MV-4-11 (cell line): ENCODE measurements at places on chromosomes 1 and 21.
A peak's percentile ranks its signal among the peaks of the same experiment; 100 is the strongest.

DNA sequence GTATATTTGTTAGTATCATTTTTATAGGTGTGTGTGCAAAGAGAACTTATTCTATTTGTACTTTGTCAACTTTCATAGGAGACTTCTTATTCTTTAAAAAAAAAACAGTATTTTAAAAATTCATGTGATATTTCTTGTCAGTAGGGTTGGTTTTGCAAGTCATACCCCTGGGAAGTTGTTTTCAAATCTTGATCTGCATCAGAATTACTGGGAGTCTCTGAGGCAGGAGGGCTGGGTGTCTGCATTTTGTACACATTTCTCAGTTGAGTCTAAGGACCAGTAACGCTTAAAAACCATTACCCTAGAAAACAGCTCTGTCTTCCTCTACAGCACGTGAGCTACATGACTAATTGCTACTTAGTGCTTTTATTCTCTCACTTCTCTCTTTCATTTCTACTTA is 76.0 kb upstream of the CTTNBP2NL start:
- peak; percentile 69 for DNase-seq

GRCh38 chr21:46469275-46469674 is 10.6 kb downstream of the DIP2A start:
- no peak for DNase-seq

DNA sequence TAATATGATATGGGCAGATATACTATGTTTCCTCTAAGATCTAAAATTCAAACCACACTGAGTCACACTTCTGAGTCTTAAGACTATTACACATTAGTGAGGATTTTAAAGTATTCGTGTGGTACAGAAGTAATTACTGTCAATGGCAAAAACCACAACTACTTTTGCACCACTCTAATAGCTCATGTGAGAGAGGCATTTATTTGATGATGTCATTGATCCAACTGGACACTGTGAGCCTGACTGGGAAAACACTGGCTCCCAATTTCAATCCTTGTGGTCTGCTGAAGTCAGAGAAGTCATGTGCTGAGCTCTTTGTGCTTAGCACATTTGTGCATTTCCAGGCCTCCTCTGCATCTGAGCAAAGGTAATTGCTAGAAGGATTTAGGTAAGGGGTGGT is 377.8 kb downstream of the USH2A start:
- DNase-seq: no peak

DNA sequence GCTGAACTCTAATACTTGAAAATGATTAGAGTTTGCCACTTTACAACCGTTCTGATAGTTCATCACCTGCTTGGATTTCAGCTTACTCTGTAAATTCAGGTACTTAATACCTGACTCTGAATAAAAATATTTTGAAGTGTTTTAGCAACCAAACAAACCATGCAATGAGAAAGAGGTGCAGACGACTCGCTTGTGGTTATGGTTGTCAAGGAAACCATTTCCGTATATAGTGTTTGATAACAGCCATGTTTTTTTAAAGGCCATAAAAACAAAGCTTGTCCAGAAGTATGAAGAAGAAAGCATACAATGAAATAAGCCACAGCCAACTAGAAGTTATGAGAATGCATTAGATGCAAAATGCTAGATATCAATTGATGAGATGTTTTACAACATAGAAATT is 167.2 kb upstream of the HMCN1 start:
- peak; percentile 73 for DNase-seq

DNA sequence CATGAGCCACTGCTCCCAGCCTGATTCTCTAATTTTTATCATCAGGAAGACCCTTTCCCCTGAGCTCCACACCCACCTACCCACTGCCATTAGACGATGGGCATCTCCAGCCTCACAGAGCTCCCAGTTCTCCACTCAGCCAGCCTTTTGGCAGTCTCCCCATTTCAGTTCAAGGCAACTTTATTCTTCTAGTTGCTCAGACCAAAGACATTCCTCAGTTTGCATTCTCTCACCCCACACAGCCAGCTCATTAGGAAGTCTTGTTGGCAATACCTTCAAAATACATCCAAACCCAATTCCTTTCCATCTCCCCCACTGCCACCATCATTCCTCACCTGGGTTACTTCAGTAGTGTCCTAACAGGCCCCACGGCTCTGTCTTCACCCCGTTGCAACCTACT is 53.4 kb upstream of the COX20 start:
- DNase-seq: no peak

DNA sequence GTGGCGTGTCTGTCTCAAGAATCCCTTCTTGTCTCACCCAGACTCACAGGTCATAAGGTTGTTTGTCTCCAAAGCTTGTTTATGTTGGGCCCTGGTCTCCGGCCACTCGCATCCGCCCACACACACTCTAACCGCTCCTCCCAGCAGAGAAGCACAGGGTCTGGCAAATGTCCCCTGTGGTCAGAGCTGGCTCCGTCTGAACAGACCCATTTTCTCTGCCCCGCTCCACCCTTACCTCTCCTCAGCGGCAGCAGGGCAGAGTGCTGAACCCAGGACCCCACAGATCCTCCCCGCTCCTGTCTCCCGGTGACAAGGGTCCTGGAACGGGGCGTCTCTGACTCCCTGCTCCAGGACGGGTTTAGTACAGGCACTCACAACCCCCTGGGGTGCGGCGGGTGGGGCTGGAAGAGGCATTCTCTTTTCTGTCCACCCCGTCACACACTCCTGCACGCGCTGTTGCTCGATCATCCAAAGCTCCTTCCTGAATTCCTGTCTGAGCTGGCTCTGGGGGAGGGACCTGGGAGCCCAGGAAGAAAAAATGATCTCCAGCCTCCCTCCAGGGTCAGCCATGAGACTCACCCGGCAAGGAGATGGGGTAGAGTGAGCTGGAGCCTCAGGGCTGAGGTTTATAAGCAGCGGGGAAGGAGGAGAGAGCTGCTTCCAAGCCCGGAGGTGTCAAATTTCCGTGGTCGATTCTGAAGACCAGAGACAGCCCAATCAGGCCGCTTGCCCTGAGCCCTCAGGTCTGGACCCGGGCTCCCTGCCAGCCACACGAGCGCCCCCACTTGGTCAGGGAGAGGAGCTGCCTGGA is at the start of gene S100A13:
Gene S100A13 (minus strand): TSS at position 602 of the 811 bp plus-strand sequence. CDS start 1,033 bp downstream, outside the sequence.
- DNase-seq: no peak

- peak; percentile 25 for DNase-seq
Measured at GRCh38 chr1:64469977-64470664, at the start of gene CACHD1. TSS of gene CACHD1 (plus strand) at chr1:64470129. CDS start at chr1:64470745, 616 bp downstream.

DNA sequence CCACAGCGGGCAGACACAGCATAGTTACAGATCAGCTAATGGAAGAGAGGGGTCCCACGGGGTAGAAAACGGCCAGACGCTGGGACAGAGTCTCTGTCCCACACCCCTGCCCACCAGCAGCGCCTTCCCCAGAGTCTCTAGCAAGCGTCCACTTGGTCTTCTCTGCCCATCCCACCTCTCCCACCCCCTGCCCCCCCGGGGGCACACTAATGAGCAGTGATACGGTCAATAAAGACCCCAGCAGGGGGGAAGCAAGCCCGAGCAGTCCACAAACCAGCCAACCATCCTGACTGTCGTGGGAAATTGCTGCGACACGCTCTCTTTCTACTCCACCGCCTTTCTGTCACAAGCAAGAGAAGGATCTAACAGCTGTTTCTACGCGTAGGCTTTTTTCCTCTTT is 374.7 kb downstream of the NPHP4 start:
- no peak for DNase-seq

DNA sequence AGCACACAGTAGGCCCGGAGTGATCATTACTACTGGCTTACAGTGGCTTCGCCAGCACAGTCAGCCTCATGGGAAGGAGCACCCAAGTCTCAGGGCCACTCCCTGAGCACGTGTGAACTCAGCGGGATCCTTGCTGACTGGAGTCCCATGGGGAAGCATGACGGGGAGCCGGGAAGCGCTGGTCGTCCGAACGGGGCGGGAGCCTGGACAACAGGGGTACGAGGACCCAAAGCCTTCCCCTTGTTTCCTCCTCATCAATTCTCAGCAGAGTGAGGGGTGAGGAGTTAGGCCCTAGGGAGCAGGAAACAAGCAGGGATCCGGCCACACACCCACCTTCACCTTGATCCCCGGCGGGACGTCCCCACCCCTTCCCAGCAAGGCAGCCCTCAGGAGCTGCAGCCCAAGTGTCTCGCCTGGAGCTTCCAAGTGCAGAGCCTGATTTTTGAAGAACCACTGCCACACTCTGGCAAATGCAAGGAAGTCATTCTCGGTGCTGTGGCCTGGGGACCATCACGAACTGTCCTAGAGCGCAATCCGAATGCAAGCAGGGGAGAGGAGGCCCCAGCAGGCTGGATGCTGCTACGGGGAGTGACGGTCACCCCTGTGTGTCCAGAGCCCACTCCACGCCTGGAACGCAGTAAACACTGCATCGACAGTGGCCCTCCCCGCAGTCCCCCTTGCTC is 35.5 kb downstream of the TOMM20 start:
- peak; percentile 52 for DNase-seq

- no peak for DNase-seq
Measured at GRCh38 chr1:209689477-209689876, 14.3 kb downstream of the G0S2 start.

GRCh38 chr1:225919906-225920305 is 4.1 kb downstream of the PYCR2 start:
- DNase-seq: peak; percentile 85

DNA sequence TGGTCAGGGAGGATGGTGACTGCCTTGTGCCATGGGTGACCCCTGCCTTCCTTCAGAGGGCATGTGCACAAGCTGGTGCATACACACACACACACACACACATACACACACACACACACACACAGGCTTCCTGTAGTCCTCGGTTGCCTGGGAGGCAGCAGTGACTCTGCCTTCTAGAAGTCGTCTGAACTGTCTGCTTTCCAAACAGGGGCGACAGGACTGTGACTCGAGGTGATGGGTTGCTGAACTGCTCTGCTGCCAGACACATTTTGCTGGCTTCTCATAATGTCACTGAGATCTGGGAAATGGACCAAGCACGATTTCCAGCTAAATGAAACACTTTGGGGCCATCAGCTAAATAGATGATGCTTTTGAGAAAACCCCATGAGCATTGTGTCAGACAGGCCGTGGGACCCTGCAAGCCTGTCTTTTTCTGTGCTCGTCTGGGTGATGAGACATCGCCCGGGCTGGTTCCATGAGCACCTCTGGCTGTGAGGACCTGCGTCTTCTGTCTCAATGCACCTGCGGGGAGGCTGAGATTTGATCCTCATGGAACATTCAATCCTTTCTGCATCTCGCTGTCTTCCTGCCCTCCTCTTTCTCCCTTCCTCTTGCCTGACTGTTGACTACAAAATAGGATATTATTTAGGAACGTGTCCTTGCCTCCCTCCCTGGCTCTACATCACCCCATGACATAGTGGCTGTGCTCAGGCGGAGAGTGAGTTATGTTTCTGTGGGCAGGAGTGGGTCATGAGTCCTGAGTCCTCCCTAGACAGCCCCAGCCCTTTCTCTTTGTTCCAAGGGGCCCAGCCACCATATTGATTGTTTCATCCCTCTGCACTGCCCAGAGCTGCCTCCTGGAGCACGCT is 436.8 kb downstream of the CAMTA1 start:
- DNase-seq: no peak

DNA sequence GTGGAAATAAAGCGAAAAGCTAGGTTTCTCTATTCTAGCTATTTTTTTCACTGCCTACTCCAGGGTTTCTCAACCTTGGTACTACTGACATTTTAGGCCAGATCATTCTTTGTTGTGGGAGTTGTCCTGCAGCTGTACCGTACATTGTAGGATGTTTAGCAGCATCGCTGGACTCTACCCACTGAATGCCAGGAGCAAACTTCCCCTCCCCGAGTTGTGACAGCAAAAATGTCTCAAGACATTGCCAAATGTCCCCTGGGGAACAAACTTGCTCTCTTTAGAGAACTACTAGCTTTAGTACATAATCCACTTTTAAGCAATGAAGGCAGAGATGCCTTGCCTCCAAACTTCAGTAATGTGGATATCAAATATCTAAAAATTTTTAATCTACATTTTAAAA is 122.8 kb downstream of the PLPPR5 start:
- peak; percentile 5 for DNase-seq

DNA sequence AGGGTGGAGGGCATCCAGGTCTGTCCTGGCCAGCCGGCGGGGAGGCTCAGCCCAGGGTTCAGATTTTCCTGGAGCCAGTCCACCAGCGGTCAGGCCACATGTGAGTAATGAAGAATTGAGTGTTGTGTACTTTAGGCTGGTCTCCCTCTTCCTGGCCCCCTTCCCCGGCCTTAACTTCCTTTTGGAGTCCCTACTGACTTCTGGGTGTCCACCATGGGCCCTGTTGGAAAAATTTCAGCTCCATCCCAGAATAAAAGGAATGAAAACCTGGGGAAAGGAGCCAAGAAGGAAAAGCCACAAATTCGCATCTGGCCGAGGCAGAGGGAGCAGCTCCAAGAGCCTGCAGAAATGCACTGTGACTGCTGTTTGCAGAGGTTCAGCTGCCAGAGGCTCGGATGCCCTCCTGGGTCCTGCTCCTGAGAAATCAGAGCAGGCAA is 35.5 kb upstream of the HHAT start:
- no peak for DNase-seq

GRCh38 chr1:54323324-54323739 is 82.9 kb downstream of the SSBP3 start:
- no peak for DNase-seq

DNA sequence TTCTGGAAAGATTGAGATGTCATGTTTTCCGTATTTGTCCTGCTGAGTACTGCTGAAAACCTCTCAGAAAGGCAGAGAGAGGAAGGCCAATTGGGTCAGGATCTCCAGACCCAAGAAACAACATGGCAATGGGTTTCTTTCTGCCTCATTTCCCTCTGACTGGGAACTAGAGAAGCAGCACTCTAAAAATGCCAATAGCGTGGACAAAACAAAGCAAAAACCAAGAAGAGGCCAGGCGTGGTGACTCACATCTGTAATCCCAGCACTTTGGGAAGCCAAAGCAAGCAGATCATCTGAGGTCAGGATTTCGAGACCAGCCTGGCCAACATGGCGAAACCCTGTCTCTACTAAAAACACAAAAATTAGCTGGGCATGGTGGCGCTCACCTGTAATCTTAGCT is 18.3 kb downstream of the TNFRSF9 start:
- DNase-seq: peak; percentile 24

- no peak for DNase-seq
Measured at GRCh38 chr1:235783148-235783776, 83.4 kb downstream of the LYST start.

DNA sequence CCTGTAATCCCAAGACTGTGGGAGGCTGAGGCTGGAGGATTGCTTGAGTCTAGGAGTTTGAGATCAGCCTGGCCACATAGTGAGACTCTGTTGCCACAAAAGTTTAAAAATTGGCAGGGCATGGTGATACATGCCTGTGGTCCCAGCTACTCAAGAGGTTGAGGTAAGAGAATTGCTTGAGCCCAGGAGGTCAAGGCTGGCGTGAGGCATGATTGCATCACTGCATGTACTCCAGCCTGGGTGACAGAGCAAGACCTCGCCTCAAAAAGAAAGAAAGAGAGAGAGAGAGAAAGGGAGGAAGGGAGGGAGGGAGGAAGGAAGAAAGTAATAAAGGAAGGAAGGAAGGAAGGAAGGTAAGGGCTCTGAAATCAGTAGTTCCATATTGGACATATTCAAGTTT is 25.0 kb downstream of the GLUL start:
- DNase-seq: no peak

GRCh38 chr1:54795356-54795665 is 5.8 kb downstream of the TTC22 start:
- DNase-seq: no peak

- DNase-seq: peak; percentile 77
Measured at GRCh38 chr1:109438798-109439297, 12.6 kb upstream of the PSMA5 start.

GRCh38 chr1:231359113-231359512 is 21.0 kb downstream of the SPRTN start:
- DNase-seq: peak; percentile 93

GRCh38 chr1:13824626-13825025 is 124.6 kb downstream of the PRDM2 start:
- no peak for DNase-seq

GRCh38 chr1:232164078-232164963 is 465.6 kb downstream of the SIPA1L2 start:
- DNase-seq: no peak
